ENCODE measurements at places on chromosomes 12 and 14.

- peak; percentile 82 for DNase-seq
Observed at GRCh38 chr12:56488041-56488955, at the start of gene GLS2. GLS2 (minus strand) TSS chr12:56488161; CDS start chr12:56488118, 43 bp downstream.

GRCh38 chr14:37668646-37669045, 73.2 kb downstream of the TTC6 start:
- DNase-seq, result no peak

- no peak for DNase-seq
Observed at GRCh38 chr14:88621100-88621499, 58.3 kb downstream of the ZC3H14 start.

GRCh38 chr14:45916340-45916953, 663.4 kb upstream of the MIS18BP1 start:
- no peak for DNase-seq

DNA sequence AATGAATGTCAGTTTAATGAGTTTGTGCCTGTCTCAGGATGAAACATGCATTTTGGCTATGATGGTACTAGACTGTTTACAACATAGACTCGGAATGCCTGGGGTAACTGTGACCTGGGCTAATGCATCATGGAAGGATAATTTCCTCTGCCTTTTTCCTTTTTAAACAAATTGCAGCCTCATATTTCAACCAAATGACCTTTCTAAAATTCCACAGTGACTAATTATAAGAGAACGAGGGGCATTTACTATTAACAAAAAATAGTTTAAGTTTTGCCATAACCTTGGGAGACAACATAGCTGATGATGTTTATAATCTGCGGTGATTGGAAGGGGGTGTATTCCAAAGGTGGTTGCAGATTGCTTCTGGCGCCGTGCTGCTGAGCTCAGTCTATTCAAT, 1140.5 kb downstream of the GALC start:
- DNase-seq, result no peak

GRCh38 chr14:104579507-104579906, at the start of gene C14orf180:
C14orf180 (plus strand) TSS chr14:104579764; CDS start chr14:104586431, 6,667 bp downstream.
- DNase-seq, result no peak

DNA sequence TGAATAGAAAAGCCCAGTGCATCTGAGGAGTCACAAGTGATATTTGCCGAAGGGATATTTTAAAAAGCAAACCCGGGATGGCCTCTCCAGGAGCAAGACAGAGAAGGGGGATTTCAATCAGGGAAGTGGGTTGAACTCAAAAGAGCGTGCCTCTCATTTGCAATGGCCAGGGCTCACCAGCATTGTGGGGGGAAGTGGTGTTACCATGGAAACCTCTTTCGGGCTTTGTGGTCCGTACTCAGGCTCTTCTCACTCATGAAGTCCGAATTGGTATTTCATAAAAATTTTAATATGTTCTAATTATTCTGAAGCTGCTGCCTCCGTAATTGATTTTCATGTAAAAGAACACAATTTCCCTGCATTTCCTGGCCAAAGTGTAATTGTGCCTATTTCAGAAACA, 79.8 kb downstream of the SLC15A4 start:
- no peak for DNase-seq

- DNase-seq, result peak; percentile 47
Observed at GRCh38 chr14:50342221-50343078, 30.3 kb downstream of the DMAC2L start.

DNA sequence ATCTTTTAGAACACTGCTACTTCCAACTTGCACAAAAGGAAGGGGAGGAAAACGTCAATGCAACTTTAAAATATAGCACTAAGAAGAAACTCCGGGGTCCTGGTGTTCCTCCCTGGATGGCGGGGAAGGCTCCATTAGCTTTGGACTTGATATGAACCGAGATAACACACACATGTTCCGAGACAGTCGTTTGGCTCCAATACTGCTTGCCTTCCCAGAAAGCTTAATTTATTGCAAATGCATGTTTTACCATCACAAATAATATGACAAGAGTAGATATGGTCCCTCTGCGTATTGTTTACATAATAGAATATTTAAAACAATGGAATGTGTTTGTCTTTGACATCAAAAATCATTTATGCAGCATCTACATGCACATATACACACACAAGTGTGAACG, 87.6 kb upstream of the CLMN start:
- no peak for DNase-seq

GRCh38 chr12:754851-755562, 2.6 kb downstream of the WNK1 start:
- DNase-seq, result no peak

- peak; percentile 96 for DNase-seq
Observed at GRCh38 chr14:103074729-103075367, 9.2 kb upstream of the LBHD2 start.

DNA sequence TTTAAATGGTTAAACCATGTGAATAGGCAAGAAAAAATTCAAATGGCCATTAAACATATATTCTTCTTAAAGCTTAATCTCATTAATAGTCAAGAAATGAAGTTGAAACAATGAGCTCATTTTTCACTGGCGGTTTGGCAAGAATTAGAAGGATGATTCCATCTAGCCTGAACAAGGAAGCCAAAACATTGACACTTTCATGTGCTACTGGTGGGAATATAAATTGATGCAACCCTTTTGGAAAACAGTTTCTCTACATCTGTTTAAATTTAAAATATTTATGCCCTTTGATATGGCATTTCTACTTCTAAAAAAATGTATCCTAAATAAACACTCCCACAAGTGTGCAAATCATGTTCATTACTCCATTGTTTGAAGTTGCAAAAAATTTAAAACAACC, 174.7 kb upstream of the HIF1A start:
- no peak for DNase-seq

DNA sequence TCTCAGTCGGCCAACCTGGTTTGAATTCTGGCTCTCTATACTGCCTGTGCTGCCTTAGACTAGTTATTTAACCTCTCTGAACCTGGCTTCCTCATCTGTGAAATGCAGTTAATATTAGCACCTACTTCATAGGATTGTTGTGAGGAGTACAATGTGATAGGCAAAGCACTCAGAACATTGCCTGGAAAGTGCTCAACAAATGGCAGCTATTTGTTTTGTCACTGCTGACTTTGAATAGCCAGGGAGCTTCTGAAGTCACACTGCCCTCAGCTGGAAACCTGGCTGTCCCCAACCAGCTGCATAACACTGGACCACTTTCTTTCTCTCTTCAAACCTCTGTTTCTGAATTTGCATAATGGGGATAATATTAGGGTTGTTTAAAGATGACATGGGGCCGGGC, 9.6 kb downstream of the TMEM30B start:
- no peak for DNase-seq

DNA sequence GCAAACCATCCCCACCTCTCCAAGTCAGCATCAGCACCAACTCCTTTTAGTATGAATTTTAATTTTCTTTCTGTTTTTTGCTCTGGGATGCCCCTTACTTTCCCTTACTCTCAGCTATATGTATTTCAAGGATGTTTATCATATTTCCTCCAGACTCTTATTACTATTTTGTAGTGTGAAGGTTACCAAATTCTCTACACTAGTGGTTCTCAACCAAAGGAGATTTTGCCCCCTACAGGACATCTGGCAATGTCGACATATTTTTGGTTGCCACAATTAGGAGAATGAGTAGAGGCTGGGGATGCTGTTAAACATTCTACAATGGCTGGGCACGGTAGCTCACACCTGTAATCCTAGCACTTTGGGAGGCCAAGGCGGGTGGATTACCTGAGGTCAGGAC, 29.1 kb upstream of the SOS2 start:
- no peak for DNase-seq

- no peak for DNase-seq
Observed at GRCh38 chr14:29856516-29856915, 71.1 kb downstream of the PRKD1 start.

GRCh38 chr14:50830044-50830931, 674 bp downstream of the NIN start:
- peak; percentile 73 for DNase-seq

- DNase-seq, result no peak
Observed at GRCh38 chr14:22296088-22296487, 292.9 kb downstream of the DAD1 start.

- DNase-seq, result no peak
Observed at GRCh38 chr12:64039281-64039871, 182.7 kb downstream of the KICS2 start.

GRCh38 chr14:50510157-50510556, 22.2 kb downstream of the MAP4K5 start:
- no peak for DNase-seq

GRCh38 chr12:51855586-51856428, 7.3 kb upstream of the FIGNL2 start:
- DNase-seq, result no peak

- DNase-seq, result no peak
Observed at GRCh38 chr12:114191581-114191980, 214.4 kb downstream of the TBX5 start.

- DNase-seq, result no peak
Observed at GRCh38 chr12:47102406-47102805, 22.6 kb upstream of the AMIGO2 start.

DNA sequence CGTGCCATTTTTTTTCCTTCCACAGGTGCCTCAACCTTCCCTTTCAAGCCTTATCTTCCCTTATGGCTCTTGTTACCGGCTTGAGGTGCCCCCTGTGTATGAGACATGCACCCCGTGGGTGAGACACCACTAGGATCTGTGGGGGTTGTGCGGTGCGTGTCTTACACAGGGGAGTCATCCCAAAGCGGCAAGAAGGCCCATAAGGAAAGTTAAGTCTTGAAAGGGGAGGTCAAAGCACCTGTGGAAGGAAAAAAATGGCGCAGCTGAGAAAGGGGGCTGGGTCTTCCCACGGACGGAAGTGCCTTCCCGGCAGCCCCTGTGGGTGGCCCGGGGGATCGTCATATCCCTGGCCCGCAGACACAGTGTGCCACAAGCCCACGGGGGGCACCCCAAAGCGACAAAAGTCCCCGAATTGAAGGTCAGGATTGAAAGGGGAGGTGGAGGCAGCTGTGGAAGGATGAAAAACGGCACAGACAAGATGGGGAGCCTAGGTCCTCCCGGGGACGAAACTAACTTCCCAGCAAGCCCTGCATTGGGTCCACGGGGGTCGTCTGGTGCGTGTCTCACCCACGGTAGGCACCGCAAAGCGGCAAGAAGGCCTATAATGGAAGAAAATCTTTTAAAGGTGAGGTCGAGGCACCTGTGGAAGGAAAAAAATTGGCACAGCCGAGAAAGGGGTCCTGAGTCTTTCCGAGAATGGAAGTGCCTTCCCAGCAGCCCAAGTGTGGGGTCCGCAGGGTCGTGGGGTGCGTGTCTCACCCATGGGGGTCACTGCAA, 273.3 kb downstream of the ALG10 start:
- DNase-seq, result peak; percentile 23

DNA sequence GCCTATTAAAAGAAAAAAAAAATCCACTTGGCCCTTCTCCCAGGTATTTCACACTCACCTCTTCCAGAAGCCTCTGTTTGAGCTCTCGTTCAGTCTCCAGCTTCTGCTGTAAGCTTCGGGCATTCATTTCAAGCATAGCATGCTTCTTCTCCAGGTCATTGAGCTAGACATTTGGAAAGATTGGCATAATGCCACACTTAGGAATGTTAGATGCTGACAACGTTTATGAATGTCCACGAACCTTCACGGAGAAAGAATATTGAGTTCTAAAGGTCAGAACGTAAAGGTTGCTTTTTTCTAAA, 60.5 kb downstream of the PRKAB1 start:
- no peak for DNase-seq

GRCh38 chr14:96053600-96054381, 14.6 kb downstream of the C14orf132 start:
- DNase-seq, result no peak

- DNase-seq, result no peak
Observed at GRCh38 chr14:91352728-91353692, 64.6 kb downstream of the CCDC88C start.

GRCh38 chr12:88904705-88905104, 324.4 kb upstream of the KITLG start:
- DNase-seq, result no peak

DNA sequence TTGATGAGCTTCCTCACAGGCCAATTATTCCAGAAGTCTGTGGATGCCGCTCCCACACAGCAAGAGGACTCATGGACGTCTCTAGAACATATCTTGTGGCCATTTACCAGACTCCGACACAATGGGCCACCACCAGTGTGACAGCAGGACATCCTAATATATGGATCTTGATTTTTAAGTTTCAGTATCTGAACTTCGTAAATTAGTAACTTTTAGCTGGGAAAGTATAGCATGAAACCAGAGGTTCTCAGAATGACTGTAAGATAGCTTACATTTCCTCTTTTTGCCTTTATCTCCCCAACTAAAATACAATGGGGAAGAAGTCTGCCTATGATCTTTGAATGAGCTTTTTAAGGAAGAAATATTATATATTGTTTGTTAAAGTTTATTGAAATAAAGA, 87.0 kb downstream of the DNAI7 start:
- DNase-seq, result no peak

DNA sequence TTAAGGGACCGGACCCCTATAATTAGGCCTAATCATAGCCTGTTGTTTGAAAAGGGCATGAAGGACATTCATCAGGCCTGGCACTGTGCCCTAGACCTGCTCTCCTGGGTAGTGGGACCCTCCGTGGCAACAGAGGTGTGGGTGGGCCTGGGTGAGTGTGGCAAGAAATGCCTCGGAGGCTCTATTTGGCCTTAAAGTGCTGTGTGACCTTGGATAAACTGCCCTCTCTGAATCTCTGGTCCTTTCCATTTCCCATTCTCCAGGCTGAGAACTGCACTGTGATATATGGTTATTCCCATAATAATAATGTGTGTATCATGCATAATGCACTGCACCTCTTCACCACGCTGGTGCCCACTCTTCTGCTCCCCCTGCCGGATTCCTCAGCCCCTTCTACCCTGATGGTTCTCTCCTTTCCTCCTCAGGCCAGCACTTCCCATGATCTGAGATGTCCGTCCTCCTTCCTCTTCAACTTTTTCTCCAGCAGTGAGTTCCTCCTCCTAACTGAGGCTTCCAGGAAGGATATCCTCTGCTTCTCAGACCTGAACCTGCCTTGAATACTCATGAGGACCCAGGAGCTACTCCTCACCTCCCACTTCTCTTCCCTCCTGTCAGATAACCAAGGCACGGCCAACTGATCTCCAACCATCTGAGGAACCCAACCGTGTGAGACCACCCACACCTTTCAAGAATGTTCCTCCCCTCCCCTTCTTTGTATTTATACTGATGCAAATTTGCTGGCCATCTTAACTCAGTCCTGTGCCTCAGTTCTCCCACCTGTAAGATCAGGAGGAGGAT, 111.0 kb upstream of the PZP start:
- DNase-seq, result no peak

GRCh38 chr12:88946372-88946997, 366.2 kb upstream of the KITLG start:
- DNase-seq, result no peak

DNA sequence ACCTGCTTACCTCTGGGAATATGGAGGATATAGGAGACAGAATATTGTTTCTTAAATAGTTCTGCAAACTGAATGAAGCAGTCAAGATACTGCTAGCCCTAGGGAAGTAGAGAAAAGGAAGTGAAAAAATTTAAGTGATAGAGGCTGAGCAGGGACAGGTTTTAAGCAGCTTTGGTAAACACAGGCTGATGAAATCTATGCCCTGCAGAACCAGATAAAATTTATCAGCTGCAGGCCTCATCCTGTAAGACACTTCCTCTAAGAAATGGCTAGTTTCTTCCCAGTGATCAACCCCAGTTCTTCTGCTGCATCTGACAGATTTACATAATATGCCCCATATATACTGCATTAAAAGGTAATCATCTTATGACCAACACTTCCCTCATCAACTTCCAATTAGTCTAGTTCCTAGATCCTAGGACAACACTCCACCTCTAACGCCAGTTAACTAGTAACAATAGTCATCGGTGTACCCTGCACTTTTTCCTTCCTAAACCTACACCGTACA, 1.3 kb upstream of the ESYT1 start:
- no peak for DNase-seq

All from lower lobe of right lung (tissue), 2 donors.